ENCODE measurements at places on chromosomes 11 and 22.

DNA sequence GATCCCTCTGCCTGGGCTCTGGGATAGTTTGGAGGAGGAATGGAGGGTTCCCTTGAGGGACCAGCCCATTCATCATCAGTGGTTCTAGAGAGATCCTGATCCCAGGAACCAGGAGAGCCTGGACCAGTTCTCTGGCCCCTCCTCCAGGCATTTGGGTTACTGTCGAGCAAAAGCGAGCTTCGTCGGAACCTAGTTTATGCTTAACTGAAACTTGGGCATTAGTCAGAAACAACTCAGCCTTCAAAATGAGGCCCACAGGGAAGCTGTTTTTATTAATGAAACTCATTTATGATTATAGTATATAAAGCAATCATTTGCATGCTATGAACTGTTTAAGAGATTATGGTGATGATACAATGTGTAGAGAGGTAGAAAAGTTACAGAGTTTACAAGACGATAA is 61.4 kb downstream of the LIF start:
- no peak for DNase-seq
- no peaks in the 10 kb centered on the region for H3K27me3 ChIP-seq
- H3K27ac ChIP-seq = no peak overlapping the region
- no peaks in the 10 kb centered on the region for H3K36me3 ChIP-seq
- H3K4me3 ChIP-seq = no peak overlapping the region

- H3K4me1 ChIP-seq = no peaks in the 10 kb centered on the region
- no peaks in the 10 kb centered on the region for H3K36me3 ChIP-seq
- DNase-seq = no peak
- no peak overlapping the region for H3K4me3 ChIP-seq
Observed at GRCh38 chr11:29119707-29120618, 896.9 kb downstream of the KCNA4 start.

DNA sequence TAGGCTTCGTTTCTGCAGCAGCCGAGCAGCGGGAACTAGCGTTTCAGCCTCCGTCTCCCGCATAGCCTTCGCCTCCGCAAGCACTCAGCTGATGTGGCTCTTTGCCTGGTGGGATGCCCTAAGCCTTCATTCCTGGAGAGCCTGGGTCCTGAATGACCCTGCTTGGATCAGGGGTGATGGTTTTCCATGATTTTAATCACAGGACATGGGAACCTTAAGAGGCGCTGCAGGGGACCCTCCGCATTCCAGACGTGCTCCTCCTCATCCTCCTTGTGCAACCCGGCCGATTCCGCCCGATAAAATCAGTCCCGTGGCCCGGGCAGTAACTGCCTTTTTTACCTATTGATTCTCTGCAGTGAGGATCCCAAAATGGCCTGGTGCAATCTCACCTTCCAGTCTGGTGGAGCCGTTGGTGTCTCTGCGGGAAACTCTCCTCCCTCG is 8.2 kb downstream of the C11orf21 start:
- peaks cover 84% of the 10 kb centered on the region for H3K27me3 ChIP-seq
- H3K36me3 ChIP-seq = no peaks in the 10 kb centered on the region
- H3K27ac ChIP-seq = no peak overlapping the region
- no peaks in the 10 kb centered on the region for H3K4me1 ChIP-seq
- no peak for DNase-seq

GRCh38 chr11:79139900-79140299 is 300.9 kb downstream of the TENM4 start:
- DNase-seq = no peak
- H3K27ac ChIP-seq = no peak overlapping the region
- no peaks in the 10 kb centered on the region for H3K27me3 ChIP-seq
- no peaks in the 10 kb centered on the region for H3K36me3 ChIP-seq
- H3K4me1 ChIP-seq = no peaks in the 10 kb centered on the region

DNA sequence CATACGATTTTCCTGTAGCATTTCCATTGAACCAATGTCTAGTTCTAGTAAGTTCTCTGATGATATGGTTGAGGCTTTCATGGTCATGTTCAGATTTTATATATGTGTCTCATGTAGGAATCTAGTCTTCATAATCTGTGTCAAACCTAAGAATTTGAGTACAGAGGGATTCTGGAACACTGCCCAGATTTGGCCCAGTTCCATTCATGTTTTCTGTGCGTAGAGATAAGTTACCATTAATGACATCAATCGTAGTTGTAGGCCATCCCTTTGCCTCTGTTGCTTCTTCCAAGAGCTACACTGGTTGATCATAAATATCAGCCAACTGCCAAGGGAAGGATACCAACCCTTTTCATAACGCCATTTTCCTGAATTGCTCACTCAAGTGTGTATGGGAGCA is 23.3 kb downstream of the ST3GAL4 start:
- H3K4me3 ChIP-seq = no peak overlapping the region
- H3K27ac ChIP-seq = no peak overlapping the region
- no peaks in the 10 kb centered on the region for H3K27me3 ChIP-seq
- H3K4me1 ChIP-seq = no peaks in the 10 kb centered on the region
- DNase-seq = no peak

GRCh38 chr22:27317096-27317495 is 484.5 kb downstream of the MN1 start:
- no peak overlapping the region for H3K27ac ChIP-seq
- H3K36me3 ChIP-seq = no peaks in the 10 kb centered on the region
- no peaks in the 10 kb centered on the region for H3K4me1 ChIP-seq

GRCh38 chr11:2108675-2109491 is 30.3 kb downstream of the IGF2 start:
- no peak overlapping the region for H3K4me3 ChIP-seq
- peaks cover 84% of the 10 kb centered on the region for H3K27me3 ChIP-seq
- H3K36me3 ChIP-seq = no peaks in the 10 kb centered on the region
- no peak overlapping the region for H3K27ac ChIP-seq
- no peaks in the 10 kb centered on the region for H3K4me1 ChIP-seq
- DNase-seq = no peak

GRCh38 chr11:62017878-62018655 is 50.6 kb upstream of the FTH1 start:
- H3K4me3 ChIP-seq = no peak overlapping the region
- H3K36me3 ChIP-seq = no peaks in the 10 kb centered on the region
- H3K27ac ChIP-seq = no peak overlapping the region
- 0 out of 2 replicates have a peak, but pooled peaks cover 4% of the 10 kb centered on the region for H3K27me3 ChIP-seq
- H3K4me1 ChIP-seq = no peaks in the 10 kb centered on the region

- H3K36me3 ChIP-seq = no peaks in the 10 kb centered on the region
- H3K27me3 ChIP-seq = no peaks in the 10 kb centered on the region
- no peak overlapping the region for H3K27ac ChIP-seq
- no peak overlapping the region for H3K4me3 ChIP-seq
- H3K4me1 ChIP-seq = no peaks in the 10 kb centered on the region
Observed at GRCh38 chr11:27656806-27657483, 43.3 kb downstream of the BDNF start.

GRCh38 chr11:637333-637592 is 194 bp downstream of the DRD4 start:
- no peaks in the 10 kb centered on the region for H3K27me3 ChIP-seq
- no peaks in the 10 kb centered on the region for H3K36me3 ChIP-seq
- no peak overlapping the region for H3K27ac ChIP-seq
- DNase-seq = no peak

GRCh38 chr11:107157146-107157808 is 139.0 kb upstream of the GUCY1A2 start:
- no peak overlapping the region for H3K27ac ChIP-seq
- no peaks in the 10 kb centered on the region for H3K36me3 ChIP-seq
- no peak for DNase-seq
- H3K4me1 ChIP-seq = no peaks in the 10 kb centered on the region

DNA sequence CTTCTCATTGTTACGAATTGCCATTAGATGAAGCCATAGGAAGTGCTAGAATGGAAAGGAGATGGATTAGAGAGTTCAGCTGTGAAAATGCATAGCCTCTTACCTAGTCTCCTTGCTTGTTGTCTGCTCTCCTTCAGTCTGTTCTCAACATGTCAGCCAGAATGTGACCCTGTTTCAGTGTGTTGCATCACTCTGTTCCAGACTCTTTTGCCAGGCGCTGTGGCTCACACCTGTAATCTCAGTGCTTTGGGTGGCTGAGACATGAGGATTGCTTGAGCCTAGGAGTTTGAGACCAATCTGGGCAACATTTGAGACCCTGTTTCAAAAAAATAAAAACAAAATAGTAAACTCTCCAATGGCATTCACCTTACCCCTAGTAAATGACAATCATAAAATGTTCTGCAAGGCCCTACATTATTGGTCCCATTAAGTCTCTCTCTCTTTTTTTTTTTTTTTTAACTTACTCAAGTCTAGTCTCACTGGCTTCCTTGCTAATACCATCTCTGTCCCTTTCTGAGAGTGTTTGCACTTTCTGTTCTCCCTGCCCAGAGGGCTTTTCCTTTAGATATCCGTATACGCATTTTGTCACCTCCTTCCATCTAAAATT is 39.4 kb downstream of the CYP2R1 start:
- DNase-seq = no peak
- H3K4me3 ChIP-seq = no peak overlapping the region
- H3K27me3 ChIP-seq = no peaks in the 10 kb centered on the region
- H3K4me1 ChIP-seq = no peaks in the 10 kb centered on the region
- H3K27ac ChIP-seq = no peak overlapping the region

DNA sequence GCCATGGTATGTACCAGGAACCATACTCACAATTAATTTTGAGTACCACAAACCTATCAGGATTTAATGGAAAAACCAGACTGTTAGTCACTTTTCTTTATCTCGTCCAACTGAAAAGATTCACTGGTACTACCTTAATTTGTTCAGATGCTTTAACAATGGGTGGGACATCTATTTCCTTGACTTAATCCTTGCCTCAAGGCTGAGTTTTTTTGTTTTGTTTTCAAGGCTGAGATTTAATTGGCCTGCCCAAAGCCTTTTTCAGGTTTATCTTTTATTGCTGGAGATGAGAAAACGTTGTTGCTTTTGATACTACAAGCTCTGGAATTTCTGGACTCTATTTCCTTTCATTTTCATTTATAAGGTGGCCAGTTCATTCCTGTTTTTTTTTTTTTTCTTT is 50.4 kb downstream of the NELL1 start:
- no peaks in the 10 kb centered on the region for H3K4me1 ChIP-seq
- H3K36me3 ChIP-seq = no peaks in the 10 kb centered on the region
- no peaks in the 10 kb centered on the region for H3K27me3 ChIP-seq
- no peak overlapping the region for H3K4me3 ChIP-seq

GRCh38 chr22:50261615-50262459 is at the start of gene MAPK12:
Gene MAPK12, minus strand, starts transcription at chr22:50261683. Its CDS starts 174 bp downstream, at chr22:50261509.
- DNase-seq = peak; percentile 63
- H3K27ac ChIP-seq = no peak within 1 kb of the TSS
- H3K4me1 ChIP-seq = peaks cover 8% of the 10 kb centered on the region
- H3K4me3 ChIP-seq = peak within 1 kb of the TSS; percentile 90

DNA sequence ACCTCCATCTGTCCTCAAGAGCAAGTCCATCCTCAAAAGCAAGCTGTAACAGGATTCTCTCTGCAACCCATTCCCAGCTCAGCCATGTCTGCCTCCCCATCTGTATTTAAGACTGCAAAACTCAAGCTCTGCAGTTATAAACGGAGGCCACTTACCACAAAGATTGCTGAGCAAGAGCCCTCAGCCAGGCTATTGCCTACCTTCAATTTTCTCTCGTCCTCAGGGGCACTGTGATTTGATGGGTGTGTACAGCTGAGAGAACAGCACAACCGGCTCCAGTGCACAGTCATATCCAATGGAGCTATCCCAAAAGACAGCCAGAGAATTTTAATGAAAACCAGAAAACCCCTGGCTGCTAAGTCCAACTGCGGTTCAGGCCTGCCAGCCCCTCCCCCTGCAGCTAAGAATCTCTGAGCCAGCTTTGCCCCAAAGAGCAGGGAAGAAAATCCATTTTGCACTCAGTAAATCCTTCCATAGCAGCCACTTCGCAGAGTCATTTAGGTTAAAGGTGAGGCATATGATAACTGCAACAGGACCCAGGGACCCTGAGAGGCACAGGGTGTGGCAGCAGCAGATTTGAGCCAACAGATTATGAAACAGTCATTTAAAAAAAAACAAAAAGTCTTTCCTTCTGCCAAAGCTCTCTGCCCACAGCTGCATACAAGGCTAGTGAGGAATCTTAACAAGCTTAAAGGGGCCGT is 37.6 kb downstream of the RAB30 start:
- peak; percentile 61 for DNase-seq
- H3K27me3 ChIP-seq = no peaks in the 10 kb centered on the region
- peak overlapping the region; percentile 33 for H3K4me3 ChIP-seq
- H3K27ac ChIP-seq = peak overlapping the region; percentile 71
- peaks cover 30% of the 10 kb centered on the region for H3K4me1 ChIP-seq
